ENCODE measurements at places on chromosomes 7 and 10.
A peak's percentile ranks its signal among the peaks of the same experiment; 100 is the strongest.

GRCh38 chr7:47087866-47088265, 494.0 kb downstream of the TNS3 start:
- DNase-seq: no peak

DNA sequence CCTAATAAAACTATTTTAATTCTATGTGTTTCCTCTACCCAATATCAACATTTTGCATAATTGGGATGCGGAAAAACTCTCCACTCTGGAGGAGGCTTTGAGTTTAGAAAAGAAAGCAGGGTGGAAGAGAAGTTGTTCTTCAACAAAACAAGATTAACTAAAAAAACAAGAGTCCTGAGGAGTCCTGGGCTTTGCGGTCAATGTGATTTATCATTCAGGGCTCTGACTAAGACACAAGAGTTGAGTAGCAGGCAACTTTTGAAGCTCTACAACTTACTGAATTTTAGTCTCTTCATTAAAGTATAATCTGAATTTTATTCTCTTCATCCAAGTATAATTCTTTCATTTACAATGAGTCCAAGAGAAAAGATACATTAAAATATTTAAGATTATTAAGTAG, 18.3 kb upstream of the TMEM26 start:
- DNase-seq: no peak

DNA sequence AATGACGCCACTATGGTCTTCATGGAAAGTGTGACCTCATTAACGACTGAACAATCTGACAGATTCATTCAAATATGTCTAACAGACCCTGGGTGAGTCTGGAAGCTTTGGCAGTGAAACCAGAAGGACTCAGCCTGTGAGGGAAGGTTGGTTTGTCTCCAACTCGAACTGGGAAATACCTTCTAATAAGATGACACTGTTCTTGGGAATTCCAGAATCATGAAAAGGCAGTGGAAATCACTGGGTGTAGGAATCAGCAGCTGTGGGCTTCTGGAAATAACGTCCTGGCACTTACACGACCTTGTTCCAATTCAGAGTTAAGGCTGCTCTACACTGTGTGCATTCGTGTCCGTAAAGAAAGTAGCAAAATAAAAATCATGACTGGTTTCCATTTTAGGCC, 75.1 kb downstream of the DGKI start:
- no peak for DNase-seq

DNA sequence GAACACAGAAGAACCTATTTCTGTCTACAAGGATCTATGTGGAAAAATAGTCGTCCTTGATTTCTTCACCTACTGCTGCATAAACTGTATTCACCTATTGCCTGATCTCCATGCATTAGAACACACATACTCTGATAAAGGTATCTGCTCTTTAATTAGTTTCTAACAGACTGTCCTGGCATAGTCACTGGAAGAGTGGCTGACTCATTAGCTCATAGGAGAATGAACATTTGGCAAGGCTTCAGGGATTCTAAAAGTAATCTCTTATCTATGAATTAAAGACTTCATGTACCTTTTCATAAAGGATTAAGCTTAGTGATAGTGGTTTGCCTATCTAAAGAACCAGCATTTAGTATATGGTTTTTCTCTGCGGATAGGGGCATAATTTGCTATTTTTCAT, 4.1 kb downstream of the NHLRC2 start:
- DNase-seq: no peak

- no peak for DNase-seq
Measured at GRCh38 chr10:91616137-91616536, 16.7 kb downstream of the PPP1R3C start.

- no peak for DNase-seq
Measured at GRCh38 chr7:148954766-148955165, 70.7 kb upstream of the EZH2 start.

GRCh38 chr7:75858410-75858809, 20.4 kb upstream of the RHBDD2 start:
- DNase-seq: no peak

DNA sequence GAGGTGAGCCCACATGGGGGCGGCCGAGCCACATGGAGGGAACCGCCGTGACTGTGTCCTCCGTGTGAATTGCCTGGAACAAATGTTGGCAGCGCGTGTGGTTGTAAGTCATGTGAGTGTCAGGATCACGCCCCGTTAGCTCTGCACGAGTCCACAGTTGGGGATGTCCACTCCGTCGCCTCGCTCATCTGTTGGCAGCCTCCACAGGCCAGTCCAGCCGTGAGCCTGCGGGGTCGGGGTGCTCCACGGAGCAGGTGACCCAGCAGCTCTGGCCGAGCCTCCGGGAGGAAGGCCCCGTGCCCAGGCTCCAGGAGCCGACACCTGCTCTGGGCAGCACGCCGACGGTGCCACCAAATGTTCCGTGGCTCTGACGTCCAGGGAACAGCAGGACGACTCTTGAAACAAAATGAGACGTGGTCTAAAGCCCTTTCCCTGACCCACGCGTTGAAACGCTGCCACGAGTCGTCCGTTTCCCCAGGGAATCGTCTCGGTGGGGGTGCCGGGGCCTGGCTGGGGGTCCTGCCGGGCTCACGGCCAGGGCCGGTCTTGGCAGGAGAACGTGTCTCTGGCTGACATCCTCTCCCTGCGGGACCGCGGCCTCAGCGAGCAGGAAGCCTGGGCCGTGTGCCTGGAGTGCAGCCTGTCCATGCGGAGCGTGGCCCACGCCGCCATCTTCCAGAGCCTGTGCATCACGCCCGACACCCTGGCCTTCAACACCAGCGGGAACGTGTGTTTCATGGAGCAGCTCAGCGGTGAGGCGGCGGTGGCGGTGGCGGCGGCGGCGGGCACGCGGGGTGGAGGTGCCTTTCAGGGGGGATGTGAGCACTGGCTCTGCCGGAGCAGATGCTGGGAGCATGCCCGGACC, 7.0 kb downstream of the KNDC1 start:
- no peak for DNase-seq

DNA sequence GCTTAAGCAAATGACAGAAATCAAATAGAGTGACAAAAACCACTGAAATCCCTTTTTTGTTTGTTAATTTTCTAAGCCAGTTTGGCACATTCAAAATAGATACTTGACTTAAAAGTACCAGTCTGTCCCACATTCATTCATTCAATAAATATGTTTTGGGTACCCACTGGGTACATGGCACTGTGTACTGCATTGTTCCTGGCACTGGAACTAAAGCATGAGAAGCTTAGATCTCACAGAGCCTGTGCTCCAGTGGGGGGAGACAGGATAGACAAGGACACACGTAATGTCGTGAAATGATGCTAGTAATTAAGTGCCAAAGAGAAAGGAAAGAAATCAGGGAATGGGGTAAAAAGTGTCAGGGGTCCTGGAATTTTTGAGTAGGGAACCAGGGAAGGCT, 13.0 kb downstream of the MTURN start:
- DNase-seq: no peak

- no peak for DNase-seq
Measured at GRCh38 chr7:31938650-31939049, 131.6 kb downstream of the PDE1C start.

- DNase-seq: peak; percentile 53
Measured at GRCh38 chr7:142030848-142031247, 35.2 kb downstream of the MGAM start.

GRCh38 chr10:336247-336646, 201.0 kb downstream of the ZMYND11 start:
- DNase-seq: no peak

- DNase-seq: peak; percentile 40
Measured at GRCh38 chr10:1377740-1378397, 321.7 kb downstream of the WDR37 start.

GRCh38 chr10:91006752-91007346, 86.0 kb upstream of the ANKRD1 start:
- no peak for DNase-seq

DNA sequence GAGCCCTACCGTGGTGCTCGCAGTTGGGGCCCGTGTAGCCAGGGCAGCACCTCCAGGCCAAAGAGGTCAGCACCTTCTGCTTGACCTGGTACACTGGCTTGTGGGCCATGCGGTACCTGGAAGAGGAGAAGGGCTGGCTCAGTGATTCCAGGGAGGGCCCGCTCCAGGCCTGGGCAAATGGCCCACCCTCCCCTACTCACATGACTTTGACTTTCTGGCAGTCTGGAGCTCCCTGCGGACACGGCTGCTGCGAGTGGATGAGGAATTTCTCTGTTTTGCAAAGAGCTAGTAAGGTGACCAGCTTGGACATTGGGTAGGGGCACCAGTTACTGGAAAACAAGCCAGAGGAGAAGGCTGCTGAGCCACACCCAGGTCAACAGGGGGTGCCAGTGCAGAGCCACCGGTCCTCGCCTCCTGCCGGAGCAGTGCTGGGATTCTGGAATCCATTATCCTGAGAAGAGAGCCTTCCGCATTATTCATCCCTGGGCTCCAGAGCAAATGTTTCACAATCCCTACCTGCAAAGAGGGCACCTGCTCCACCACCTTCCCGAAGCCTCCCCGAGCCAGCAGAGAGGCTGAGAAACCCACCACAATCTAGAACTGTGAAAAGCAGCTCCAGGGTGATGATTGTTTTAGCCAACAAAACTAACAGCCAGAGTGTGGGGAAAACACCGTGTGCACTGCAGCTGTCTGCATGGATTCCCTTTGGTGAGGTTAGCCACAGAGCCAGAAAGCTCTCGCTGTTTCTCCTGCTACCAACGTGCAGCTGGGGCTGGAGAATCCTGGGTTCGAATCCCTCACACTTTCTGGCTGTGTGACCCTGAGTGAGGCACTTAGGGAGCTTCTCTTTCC, 11.8 kb downstream of the MMRN2 start:
- peak; percentile 35 for DNase-seq

- DNase-seq: no peak
Measured at GRCh38 chr10:73871295-73872189, 2.8 kb downstream of the CAMK2G start.

GRCh38 chr7:78148166-78148894, 349.8 kb downstream of the PHTF2 start:
- no peak for DNase-seq

GRCh38 chr7:2041496-2042367, 191.0 kb downstream of the MAD1L1 start:
- no peak for DNase-seq

DNA sequence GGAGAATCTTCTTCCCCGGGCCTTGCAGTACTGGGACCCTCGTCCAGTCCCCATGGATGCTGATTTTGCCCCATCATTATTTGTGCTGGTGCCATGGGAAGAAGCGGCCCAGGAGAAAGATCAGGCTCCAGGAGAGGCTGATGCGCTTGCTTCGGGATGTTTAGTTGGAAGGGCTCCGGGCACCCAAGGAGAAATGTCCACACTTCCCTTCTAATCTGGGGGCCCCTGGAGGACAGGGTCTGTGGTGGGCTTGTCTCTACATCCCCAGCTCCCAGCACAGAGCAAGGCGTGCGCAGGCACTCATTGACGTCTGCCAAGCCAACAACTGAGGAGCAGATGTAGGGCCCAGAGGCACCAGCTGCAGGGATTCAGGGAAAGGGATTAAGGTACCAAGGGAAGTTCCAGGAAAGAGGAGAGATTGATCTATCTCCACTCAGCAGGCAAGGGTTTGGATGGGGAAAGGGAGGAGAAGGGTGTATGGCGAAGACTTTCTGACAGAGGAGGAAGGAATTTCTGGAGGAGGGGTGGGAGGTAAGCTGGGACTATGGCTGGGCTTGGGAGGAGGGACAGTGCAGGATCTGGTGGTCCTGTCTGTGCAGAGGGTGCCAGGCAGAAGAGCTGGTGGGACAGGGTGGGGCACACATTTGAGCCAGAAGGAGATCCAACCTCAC, 38.7 kb upstream of the LEP start:
- no peak for DNase-seq

- no peak for DNase-seq
Measured at GRCh38 chr7:66779669-66780409, 39.3 kb downstream of the RABGEF1 start.

GRCh38 chr7:90681336-90682022, 85.4 kb downstream of the CDK14 start:
- DNase-seq: no peak

Data from kidney (tissue), 22 donors.